Activated CD8-positive, alpha-beta T cell treated with anti-CD3 and anti-CD28 coated beads for 36 hours (primary cell): ENCODE measurements at places on chromosomes 2 and 18. TPM values are rescaled to one million over a fixed set of nuclear protein-coding genes. Genes with fewer than 3 reads are reported as not detected.

Gene SCLY
- total RNA-seq = 93.2 TPM

Gene MYOM1
- 1.3 TPM for total RNA-seq

DNA sequence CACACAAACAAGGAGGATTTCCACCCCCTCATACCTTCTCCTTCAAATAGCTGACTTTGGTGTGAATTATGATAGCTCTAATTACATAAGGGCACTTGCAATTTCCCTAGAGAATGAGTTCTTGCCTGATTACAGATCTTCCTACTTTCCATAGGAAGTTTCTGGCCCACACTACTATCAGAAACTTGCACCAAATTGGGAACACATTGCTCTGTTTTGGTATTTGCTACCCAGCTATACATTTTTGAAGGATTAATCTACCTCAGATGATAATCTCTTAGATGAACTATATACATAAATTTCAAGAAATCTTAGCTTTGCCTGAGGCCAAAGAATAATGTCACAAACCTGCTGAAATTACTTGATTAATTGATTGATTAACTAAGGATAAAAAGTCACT, 4.9 kb downstream of the DCC start:
- H3K4me1 ChIP-seq = no peaks in the 10 kb centered on the region
- no peak for DNase-seq
- H3K27ac ChIP-seq = no peak overlapping the region
- H3K27me3 ChIP-seq = peaks cover 22% of the 10 kb centered on the region
- H3K4me3 ChIP-seq = no peak overlapping the region

- no peaks in the 10 kb centered on the region for H3K27me3 ChIP-seq
- H3K27ac ChIP-seq = no peak overlapping the region
- no peak for DNase-seq
- H3K4me1 ChIP-seq = no peaks in the 10 kb centered on the region
Observed at GRCh38 chr2:240874715-240875227, 6.1 kb downstream of the AGXT start.
